Midbrain (tissue), 1 donor: ENCODE measurements at places on chromosomes 1 and 21.

- DNase-seq: no peak
These were observed 29.4 kb upstream of the SSX2IP start for GRCh38 chr1:84719543-84720217.

DNA sequence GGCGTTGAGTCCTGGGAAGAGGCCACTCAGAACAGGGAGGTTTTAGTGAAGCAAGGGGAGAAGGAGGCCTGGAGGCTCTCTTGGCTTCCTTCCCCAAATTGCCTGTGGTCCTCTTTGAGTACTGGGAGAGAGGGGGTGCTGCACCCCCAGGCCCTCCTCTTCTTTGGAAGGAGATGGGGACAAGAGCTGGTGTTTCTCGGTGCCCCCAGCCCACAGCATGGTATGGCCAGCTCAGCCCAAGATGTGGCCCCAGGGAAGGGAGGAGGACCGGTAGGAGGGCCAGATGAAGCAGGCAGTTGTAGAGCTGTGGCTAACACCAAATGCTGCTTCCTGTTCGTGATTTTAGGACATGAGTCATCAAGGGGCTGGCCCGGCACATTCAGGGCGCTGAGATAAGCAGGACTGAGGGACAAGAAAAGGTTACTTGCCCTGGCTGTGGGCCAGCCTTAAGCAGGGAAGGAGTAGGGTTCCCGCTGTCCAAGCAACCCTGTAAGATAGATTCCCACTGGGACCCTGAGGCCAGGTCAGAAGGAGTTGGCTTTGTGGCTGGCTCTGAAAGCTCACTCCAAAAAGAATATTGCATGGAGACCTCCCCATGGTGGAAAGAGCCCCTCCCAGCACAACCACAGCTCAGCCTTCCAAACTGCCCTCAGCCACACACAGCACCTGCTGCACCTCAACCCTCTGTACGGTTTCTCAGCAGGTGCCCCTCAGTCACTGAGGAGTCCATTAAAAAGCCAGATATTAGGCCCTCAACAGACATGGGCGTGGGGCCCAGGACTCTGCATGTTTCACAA is 4.9 kb upstream of the TNFRSF1B start:
- peak; percentile 44 for DNase-seq

DNA sequence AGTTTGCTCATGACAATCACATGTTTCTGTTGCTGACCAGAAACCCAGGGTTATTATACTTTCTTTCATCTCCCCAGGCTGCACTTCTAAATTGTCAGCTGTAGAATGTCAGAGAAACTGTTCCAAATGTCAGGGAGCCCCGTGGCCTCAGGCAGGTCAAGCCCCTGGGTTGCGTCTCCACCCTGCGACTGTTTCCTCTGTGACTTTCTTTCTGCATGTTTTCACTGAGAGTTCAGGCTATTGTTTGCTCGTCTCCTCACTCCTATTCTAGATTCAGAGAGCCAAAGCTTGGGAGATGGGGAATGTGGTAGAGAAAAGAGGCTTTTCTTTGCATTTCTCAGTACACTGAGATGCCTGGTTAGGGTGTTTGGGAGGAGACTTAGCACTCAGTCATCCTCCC is 97.4 kb downstream of the CENPF start:
- DNase-seq: no peak

DNA sequence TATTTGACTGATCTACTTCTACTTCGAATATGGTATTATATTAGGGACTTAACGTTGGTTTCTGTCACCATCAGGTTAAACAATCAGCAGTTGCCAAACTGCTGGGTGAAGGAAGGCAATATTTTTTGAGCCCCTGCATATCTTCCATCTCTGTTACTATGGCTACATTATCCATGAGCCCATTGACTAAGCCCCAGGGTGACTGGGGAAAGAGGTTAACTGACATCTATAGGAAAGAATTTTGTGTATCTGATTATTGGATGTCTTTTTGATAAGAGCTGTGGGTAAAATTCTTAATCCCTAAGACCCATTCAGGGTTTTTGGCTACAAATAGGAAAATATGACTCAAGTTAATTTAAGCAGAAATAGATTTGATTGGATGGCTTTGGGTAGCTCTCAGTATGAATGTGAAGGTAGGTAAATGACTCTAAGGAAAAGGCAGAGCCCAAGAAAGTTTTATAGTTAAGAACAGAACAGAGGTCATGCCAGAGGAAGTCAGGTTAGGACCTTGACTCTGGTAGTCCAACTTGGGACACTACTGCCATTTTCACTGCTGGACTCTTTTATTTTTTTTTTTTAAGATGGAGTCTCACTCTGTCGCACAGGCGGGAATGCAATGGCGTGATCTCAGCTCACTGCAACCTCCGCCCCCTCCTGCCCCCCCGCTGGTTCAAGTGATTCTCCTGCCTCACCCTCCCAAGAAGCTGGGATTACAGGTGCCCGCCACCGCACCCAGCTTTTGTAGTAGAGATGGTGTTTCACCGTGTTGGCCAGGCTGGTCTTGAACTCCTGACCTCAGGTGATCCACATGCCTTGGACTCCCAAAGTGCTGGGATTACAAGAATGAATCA is 8.9 kb upstream of the XPR1 start:
- DNase-seq: no peak

GRCh38 chr1:92441316-92441696 is 45.4 kb downstream of the GFI1 start:
- no peak for DNase-seq

DNA sequence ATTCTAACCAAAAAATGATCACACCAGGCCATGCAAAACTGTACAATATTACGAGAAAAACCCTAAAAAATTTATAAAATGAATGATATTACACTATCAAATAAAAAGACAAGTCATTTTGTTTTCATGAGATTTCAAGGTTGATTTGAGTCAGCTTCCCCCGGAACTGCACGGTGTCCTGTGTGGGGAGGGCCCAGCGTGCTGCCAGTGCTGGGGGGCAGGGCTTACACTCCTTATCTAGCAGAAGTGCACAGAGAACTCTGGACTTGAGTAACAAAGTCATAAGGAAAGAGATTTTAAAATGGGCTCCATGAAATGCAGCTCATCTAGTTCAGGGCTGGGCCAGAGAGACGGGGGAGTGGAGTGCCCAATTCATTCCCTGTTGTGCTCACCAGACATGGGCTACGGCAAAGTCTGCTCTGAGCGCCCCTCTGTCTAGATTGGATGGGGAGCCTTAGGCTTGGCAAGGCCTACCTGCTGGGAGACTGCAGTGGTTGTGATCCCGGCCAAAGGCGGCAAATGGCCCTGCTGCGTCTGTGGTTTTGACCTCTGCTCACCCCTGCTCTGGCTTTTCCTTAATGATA is 50.1 kb downstream of the COQ8A start:
- no peak for DNase-seq

GRCh38 chr21:42160765-42161164 is 58.2 kb upstream of the ABCG1 start:
- DNase-seq: no peak

- DNase-seq: no peak
These were observed 24.3 kb downstream of the CAMK1G start for GRCh38 chr1:209607795-209608178.

DNA sequence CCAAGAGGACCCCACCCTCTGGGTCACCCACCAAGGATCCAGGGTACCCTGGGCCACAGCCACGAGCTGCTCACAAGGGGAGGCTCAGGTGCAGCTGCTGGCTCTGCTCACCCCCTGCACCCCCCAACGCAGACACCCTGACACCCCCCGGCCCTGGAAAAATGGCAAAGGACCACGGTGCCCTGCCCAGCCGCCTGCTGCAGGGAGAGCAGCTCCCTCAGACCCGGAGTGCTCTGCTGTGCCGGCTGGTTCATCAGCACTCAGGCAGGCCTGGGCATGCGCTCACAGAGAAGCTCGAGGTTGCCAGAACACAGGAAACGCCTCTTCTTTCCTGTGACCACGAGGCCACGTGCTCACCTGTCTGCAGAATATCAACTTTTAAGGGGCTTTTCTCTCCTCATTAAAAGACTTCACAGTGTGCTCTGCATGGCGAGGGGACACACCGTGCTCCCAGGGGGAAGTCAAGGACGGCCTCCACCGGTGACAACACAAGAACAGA is 4.3 kb upstream of the C1QTNF12 start:
- no peak for DNase-seq

DNA sequence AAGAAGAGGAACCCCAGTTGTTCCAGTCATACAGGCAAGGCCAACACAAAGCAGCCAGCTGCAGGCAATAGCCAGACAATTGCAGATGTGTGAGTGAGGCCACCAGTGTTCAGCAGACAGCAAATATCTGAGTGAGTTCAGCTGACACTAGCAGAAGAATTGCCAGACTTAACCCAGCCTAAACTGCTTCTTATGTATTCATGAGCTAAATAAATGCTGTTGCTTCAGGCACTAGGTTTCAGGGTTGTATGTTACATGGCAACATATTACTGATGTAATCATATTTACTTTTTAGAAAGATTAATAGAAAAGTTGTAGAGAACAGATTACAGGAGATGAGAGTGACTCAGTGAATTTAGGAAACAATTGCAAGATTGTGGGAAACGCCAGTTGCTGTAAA is 129.8 kb upstream of the CHODL start:
- peak; percentile 3 for DNase-seq

- no peak for DNase-seq
These were observed 3.2 kb upstream of the PRXL2B start for GRCh38 chr1:2583331-2583791.

DNA sequence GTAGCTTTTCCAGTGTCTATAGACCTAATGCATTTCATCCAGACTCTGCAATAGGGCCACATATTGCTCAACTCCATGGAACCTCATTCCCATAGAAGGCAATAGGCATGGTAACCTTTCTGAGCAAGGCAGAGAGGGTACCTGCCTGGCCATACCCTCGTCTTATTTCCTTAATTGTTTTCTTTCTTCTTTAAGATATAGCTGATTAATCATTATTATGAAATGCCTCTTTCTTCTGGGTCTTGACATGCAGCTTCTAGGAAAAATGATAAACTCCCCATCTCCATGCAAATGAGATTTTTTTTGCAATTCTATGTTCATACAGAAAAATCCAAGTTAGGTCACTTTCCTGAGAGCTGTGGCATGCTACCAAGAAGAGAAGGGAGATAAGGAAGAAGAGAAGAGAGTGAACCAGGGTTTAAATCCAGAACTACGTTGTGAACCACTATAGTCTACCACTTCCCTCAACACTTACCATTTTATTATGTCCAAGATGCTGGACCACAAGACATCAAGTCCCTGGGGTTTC is 33.0 kb upstream of the IL20 start:
- DNase-seq: no peak

DNA sequence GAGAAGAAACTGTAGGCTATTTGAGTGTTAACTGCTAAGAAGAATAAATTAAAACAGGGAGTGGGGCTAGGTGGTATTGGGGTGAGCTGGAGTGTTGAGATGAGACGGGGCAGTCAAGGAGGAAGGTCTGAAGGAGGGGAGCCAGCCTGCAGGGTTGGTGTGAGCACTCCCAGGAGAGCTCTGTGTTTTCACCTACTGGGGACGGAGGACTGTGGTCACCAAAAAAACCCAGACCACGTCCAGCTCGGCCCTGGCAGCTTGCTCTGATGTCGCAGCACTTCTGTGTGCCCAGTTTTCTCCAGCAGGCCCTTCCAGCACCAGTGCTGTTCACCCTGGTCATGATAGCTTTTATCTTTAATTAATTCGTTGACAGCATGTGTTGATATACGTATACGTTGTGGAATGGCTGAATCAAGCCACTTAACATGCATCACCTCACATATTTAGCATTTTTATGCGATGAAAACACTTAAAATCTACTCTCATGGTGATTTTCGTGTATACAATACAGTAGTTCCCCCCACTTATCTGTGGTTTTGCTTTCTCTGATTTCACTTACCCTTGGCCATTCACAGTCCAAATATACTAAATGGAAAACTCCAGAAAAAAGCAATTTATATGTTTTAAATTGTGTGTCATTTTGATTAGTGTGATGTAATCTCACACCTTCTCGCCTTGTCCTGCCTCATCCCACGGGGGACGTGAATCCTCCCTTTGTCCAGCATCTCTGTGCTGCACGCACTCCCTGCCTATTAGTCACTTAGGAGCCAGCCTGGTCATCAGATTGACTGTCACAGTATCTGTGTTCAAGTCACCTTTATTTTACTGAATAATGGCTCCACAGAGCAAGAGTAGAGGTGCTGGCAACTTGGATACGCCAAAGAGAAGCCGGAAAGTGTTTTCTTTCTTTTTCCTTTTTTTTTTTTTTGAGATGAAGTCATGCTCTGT is 12.3 kb downstream of the FAM3B start:
- DNase-seq: no peak

GRCh38 chr21:16900685-16901084 is 612.2 kb upstream of the CXADR start:
- no peak for DNase-seq

GRCh38 chr1:153959454-153959853 is 1.0 kb upstream of the CRTC2 start:
- no peak for DNase-seq
